GM12891 (cell line): ENCODE measurements at places on chromosomes 12 and 14.
A peak's percentile ranks its signal among the peaks of the same experiment; 100 is the strongest.

GRCh38 chr12:128098730-128099129 is 168.2 kb upstream of the TMEM132C start:
- no peak for DNase-seq

DNA sequence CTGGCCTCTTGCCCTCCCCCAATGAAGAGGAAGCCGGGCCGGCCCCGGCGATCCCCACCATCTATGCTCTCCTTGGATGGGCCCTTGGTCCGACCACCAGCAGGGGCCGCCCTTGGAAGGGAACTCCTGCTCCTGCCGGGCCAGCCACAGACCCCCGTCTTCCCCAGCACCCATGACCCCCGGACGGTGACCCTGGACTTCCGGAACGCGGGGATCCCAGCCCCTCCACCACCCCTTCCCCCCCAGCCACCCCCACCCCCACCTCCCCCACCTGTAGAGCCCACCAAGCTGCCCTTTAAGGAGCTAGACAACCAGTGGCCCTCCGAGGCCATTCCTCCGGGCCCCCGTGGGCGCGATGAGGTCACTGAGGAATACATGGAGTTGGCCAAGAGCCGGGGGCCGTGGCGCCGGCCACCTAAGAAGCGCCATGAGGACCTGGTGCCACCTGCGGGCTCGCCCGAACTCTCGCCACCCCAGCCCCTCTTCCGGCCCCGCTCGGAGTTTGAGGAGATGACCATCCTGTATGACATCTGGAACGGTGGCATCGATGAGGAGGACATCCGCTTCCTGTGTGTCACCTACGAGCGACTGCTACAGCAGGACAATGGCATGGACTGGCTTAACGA is 19.4 kb downstream of the SETD1B start:
- DNase-seq = no peak

DNA sequence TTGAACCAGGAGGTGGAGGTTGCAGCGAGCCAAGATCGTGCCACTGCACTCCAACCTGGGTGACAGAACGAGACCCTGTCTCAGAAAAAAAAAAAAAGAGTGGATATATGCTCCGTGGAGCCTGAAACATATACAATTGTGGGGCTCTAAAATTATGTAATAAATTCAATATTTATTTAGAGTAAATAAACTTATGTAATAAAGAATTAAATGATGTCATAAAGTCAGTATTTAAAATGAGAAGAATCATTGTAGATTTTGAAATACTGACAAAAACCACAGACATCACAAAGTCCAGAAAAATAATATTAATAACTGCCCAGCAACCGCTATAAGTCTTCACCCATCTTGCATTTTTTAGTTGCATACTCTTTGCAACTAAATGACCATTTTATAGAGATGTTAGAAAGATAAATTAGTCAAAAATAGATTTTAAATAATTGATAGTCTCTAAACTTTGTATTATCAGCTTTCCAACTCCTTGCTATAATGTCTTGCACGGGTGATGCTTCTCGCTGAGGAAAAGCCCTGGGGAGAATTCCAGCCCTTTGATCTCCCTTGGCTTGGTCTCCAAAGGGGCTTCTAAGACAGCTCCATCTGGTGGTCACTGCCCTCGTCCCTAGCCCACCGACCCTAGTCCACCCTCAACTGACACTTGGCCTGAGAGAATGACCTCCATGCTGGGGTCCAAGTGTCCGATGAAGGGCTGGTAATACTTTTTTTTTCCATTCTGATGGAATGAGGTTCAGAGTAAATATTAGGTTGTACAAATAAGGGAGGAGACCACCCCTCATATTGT is 7.9 kb upstream of the TMBIM6 start:
- DNase-seq = no peak

GRCh38 chr14:66295386-66295785 is 190.8 kb upstream of the CCDC196 start:
- no peak for DNase-seq

GRCh38 chr12:48996794-48997718 is 2.1 kb downstream of the DDN start:
- DNase-seq = peak; percentile 72

- peak; percentile 21 for DNase-seq
Observed at GRCh38 chr12:56338308-56339157, at the start of gene IL23A. TSS of gene IL23A (plus strand) at chr12:56338884. CDS start at chr12:56339045, 161 bp downstream.

- no peak for DNase-seq
Observed at GRCh38 chr12:105018012-105018411, 31.9 kb downstream of the NOPCHAP1 start.

DNA sequence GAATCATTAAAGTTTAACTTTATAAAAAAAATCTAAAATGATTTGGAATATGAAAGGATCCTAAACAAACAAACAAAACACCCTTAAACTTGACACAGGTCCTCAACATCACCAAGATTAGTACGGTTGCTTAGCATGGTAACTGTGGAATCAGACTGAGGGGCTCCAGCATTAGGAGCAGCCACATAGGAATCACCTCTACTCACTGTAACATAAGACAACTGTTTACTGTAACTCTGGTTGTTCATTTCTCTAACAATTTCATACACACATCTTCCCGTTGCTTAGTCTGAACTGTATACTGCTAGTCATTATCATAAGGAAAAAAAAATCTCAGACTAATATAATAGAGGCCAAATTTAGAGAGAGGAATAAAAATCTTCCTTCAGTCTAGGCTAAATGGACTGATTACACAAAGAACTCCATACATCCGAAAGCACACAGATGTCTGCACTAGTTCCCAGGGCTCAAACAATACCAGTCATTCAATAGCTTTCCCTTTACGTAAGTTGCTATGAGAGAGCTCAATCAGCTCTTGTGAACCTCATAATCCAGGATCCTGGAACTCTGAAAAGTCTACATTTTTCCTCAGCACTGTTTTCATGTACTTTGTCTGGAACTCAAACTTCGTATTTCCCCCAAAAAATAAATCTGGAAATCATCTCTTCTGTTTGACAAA is 26.0 kb downstream of the LRP6 start:
- DNase-seq = no peak

DNA sequence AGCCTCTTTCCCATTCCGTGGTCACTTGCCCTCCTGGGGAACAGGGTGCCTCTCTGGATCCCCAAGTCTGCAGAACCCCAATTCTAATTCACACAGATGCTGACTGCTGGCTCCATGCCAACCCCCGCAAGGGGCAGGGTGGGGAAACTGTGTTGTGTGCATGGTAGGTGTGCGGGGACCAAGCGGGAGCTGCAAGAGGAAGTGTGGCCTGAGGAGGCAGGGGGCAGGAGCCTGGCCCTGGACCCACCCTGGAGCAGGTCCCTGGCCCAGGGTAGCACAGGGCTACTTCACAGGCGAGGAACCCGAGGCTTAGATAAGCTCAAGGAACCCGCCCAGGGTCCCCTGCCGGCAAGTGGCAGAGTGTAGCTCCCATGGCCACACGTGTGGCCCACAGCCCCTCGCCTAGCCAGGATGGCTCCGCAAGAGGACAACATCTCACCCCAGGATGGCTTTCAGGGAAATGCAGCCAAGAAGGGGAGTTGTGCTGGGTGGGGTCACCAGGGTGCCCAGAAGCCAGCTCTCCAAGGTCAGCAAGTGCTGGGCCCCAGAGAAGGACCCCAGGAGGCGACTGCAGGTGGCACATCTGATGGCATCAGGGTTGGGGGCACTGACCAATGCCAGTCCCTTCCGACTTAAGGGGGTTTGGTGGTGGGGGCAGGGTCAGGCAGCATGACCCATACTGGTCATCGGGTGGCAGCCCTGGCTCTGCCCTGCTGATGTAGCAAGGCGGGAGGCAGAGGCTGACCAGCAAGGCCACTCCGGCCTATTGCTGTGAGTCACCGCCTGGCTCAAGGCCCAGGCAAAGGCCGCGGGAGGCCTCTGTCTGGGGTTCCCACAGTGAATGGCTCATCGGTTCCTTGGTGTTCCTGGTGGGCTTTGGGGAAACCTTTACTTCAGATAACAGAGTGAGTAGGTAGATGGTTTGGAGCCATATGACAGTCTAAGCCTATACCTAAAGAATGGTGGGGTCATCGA is 37.3 kb upstream of the EML1 start:
- DNase-seq = no peak
